ENCODE measurements at places on chromosomes 16 and 17. TPM values are rescaled to one million over a fixed set of nuclear protein-coding genes. Genes with fewer than 3 reads are reported as not detected.

Gene TRPV2
- 3.5 TPM for total RNA-seq

Gene TEKT5
- 0.60 TPM for total RNA-seq

Gene SLFN14
- not detected for total RNA-seq

Gene GPR142
- total RNA-seq: not detected

Gene IL21R
- total RNA-seq: 0.70 TPM

Gene ALDH3A1
- total RNA-seq: 0.35 TPM

Gene NUDT7
- 11.3 TPM for total RNA-seq

Gene CDH3
- total RNA-seq: 136 TPM

Gene ACSM2A
- not detected for total RNA-seq

Gene VEZF1
- total RNA-seq: 43.3 TPM

Gene ABCC12
- total RNA-seq: not detected

Gene COQ9
- 39.2 TPM for total RNA-seq

Gene ENPP7
- total RNA-seq: 0.11 TPM

Gene FNDC8
- not detected for total RNA-seq

Gene TBC1D3
- total RNA-seq: not detected

Gene FBXL16
- 22.7 TPM for total RNA-seq

Gene SLFN12
- total RNA-seq: 12.2 TPM

Gene ALOX12
- total RNA-seq: 1.6 TPM

Gene CRLF3
- total RNA-seq: 21.7 TPM

Gene G6PC1
- total RNA-seq: not detected

Gene SLC25A19
- total RNA-seq: 23.0 TPM

Gene KRT15
- total RNA-seq: 0.37 TPM

Gene TMIGD1
- total RNA-seq: not detected

Gene RHBDL1
- total RNA-seq: 6.7 TPM

Gene SCN4A
- total RNA-seq: 5.2 TPM

Gene MAF
- 4.6 TPM for total RNA-seq

Gene ETV4
- total RNA-seq: 147 TPM

Gene OSBPL7
- total RNA-seq: 8.2 TPM

All from WTC11 (cell line).